ENCODE measurements at places on chromosomes 12 and 14. TPM values are rescaled to one million over a fixed set of nuclear protein-coding genes. Genes with fewer than 3 reads are reported as not detected.

The HOXC5 gene
- 3.3 TPM for total RNA-seq

The GLI1 gene
- 0.26 TPM for total RNA-seq

The KRT86 gene
- total RNA-seq = 2.0 TPM

The MLH3 gene
- 34.9 TPM for total RNA-seq

The TPH2 gene
- total RNA-seq = not detected

The EPS8 gene
- 212 TPM for total RNA-seq

The PRB2 gene
- not detected for total RNA-seq

The CNTN1 gene
- total RNA-seq = not detected

The SYT1 gene
- total RNA-seq = 1.5 TPM

The BDKRB2 gene
- 35.8 TPM for total RNA-seq

The BHLHE41 gene
- total RNA-seq = 1.7 TPM

The C1S gene
- total RNA-seq = 511 TPM

The ZFC3H1 gene
- 66.0 TPM for total RNA-seq

The SDR9C7 gene
- not detected for total RNA-seq

The HOXC11 gene
- 1.4 TPM for total RNA-seq

The SLC38A4 gene
- 5.4 TPM for total RNA-seq

The TGM1 gene
- 1.1 TPM for total RNA-seq

The POTEG gene
- not detected for total RNA-seq

The IQSEC3 gene
- 0.65 TPM for total RNA-seq

The DPPA3 gene
- total RNA-seq = not detected

The TMPRSS12 gene
- not detected for total RNA-seq

The ERBB3 gene
- total RNA-seq = 0.91 TPM

The FAM186B gene
- 0.39 TPM for total RNA-seq

The POTEM gene
- not detected for total RNA-seq

The ZFHX2 gene
- total RNA-seq = 0.32 TPM

All from articular chondrocyte of knee joint (primary cell).